ENCODE measurements at places on chromosomes 5 and 9. TPM values are rescaled to one million over a fixed set of nuclear protein-coding genes. Genes with fewer than 3 reads are reported as not detected.

Gene KLF4
- 65.3 TPM for total RNA-seq

GRCh38 chr9:35842020-35842745 lies 13.2 kb downstream of the TMEM8B start:
- DNase-seq, result no peak

GRCh38 chr9:22447618-22448305 lies 1.1 kb downstream of the DMRTA1 start:
- DNase-seq, result no peak

GRCh38 chr5:84149094-84149493 lies 235.6 kb downstream of the EDIL3 start:
- DNase-seq, result no peak

Measured in uterus (tissue), 4 donors.